ENCODE measurements at places on chromosomes 2 and 18.

DNA sequence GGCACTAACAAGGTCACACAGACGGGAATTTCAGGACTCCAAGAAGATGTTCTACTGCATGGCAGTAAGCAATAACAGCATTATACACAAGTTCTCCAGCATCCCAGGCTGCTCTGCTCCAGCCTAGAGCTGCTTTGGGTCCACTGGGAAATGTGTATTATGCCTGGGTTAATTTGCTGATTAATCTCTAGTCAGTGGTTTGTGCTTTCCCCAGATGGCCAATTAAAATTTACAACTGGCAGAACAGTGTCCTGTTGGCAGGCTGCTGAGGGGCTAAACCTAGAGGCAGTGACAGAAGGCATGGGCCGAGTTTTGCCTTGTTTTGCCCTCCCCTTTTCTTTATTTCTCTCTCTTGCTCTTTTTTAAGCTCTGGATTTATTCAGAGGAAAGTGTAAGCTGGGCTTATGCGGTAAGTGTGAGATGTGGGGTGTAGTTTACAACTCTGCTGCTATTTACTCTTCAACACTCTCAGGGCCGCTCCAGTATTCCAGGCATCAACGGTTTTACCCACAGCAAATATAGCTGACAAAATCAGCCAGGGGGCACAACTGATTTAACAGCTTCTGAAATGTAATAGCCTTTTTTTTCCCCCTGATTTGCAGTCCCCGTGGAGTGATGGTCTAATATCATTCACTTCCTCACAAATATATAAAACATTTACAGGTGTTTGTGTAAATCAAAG is 348.0 kb downstream of the GPD2 start:
- DNase-seq = no peak

GRCh38 chr2:236977852-236978398 is 107.8 kb upstream of the COPS8 start:
- DNase-seq = no peak

DNA sequence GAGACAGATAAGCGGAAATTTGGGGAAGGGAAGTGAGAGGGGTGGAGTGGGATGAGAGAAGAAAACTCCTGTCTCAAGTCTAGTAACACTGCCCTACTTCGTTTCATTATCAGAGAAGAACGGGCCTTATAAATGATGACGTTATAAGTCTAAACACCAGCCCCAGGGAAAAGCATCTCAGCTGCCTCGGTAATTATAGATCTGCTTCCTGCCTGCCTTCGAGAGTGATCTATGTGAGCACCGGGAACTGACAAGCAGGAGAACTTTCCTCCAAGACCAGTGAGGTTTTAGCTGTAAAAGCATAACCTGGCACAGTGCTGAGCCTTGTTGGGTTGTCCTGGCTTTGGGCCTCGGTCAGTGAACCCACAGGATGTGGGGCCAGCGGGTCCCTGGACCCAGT is 227.9 kb upstream of the SIX2 start:
- DNase-seq = no peak

GRCh38 chr2:10174173-10174572 is 51.6 kb downstream of the RRM2 start:
- DNase-seq = no peak

- DNase-seq = no peak
These were observed 94.1 kb downstream of the SH3BP4 start for GRCh38 chr2:235045973-235046343.

- no peak for DNase-seq
These were observed 6.0 kb downstream of the HADHA start for GRCh38 chr2:26238311-26238958.

- DNase-seq = no peak
These were observed 170.4 kb downstream of the C1D start for GRCh38 chr2:67892339-67892846.

DNA sequence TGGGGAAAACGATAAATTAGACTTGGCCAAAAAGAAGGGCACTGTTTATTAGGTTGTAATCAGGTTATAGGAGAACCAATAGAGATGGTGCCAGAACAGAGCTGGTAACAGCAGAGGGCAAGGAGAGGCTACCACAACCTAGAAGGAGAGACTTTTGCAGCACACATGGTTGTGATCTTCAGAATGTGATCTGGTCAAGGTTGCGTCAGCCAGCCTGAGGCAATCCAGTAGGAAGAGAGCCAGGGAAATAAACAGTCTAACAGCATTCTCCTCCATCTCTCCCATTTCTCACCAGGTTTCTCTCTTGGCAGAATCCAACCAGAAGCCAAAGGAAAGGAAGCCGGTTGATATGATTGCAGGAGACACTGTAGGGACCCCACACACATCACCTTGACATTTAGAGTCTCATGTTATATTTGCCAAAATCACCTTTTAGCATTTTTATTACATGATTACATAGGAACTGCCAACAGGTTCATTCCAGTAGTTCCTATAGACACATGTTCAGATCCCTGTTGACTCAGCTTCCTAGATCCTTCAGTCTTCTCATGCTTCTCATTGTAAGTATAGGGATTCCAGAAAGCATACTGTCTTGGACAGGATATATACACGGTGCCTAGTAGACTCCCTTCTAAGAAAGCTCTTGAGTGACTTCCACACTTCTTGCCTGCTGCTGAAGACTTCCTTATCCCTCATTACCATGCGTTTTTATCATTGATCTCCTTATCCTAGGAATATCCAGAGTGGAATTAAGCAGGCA is 17.6 kb upstream of the SPATS2L start:
- no peak for DNase-seq

DNA sequence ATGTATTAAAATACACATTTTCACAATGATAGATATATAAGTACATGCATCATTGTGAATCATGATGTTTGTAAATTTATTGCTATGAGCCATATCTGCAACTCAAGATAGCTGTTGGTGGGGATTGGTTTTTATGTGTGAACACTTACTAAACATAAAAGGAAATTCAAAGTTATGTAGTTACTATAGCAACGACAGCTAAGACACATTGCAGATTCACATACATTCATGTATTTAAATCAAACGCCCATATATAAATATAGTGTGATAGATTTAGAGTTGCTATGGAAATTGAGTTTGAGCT is 65.6 kb downstream of the MAPRE2 start:
- no peak for DNase-seq

DNA sequence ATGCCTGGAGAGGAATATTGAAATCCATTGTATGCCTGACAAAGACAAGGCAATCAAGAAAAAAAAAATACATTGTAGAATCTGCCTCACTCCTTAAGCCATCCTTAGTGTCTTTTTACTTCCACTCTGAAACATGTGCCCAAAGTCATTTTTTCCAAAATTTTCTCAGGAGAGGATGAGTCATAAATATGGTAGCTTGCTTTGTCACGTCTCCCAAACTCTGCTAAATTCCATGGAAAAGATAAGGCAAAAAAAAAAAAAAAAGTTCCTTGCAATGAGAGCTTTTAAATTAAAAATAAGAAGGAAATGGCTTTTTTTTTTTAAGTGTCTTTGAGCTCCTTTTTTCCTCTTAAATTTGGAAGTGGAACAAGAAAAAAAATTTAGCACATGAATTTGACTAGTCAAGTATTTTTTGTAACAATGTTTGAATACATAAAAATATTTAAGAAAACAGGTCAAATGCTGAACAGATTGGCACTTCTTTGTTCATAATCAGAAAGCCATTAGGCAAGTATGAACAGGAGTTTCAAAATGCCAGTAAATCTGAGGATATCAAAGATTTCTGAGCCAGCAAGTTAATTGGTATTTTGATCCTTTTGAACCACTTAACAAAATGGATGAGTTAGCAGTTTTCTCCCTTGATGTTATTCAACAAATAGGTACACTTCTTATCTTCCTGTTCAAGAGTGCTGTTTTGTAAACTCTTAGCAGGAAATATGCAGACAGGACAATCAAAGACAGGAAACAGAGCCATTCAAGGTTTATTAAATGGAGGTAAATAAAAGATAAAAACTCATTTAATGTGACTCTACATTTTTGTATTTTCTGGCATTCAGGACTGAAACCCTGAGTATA is 247.3 kb upstream of the SP5 start:
- no peak for DNase-seq

GRCh38 chr2:56478027-56478426 is 294.2 kb downstream of the CCDC85A start:
- DNase-seq = no peak

GRCh38 chr2:45323344-45323743 is 287.7 kb downstream of the SRBD1 start:
- DNase-seq = no peak

DNA sequence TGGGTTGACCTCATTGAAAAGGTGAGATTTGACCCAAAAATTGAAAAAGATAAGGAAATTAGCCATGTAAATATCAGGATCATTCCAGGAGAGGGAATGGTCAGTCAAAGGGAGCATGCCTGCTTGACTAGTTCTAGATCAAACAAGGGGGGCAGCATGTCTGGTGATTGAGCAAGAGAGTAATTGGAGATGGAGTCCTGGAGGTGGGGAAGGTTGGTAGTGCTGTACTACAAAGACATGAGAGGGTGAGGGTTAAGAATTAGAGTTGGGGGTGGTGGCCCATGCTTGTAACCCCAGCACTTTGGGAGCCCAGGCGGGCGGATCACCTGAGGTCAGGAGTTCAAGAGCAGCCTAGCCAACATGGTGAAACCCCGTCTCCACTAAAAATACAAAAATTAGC is 2.0 kb downstream of the MRPL30 start:
- DNase-seq = no peak

GRCh38 chr2:37767959-37768925 is 96.8 kb upstream of the CDC42EP3 start:
- DNase-seq = no peak

- DNase-seq = no peak
These were observed 155.5 kb upstream of the OTX1 start for GRCh38 chr2:62894966-62895631.

GRCh38 chr2:11505652-11506610 is 27.9 kb upstream of the GREB1 start:
- DNase-seq = no peak

- DNase-seq = no peak
These were observed 334.7 kb upstream of the SLC39A10 start for GRCh38 chr2:195322324-195322723.

GRCh38 chr2:67384123-67384822 is 12.9 kb upstream of the ETAA1 start:
- DNase-seq = no peak

GRCh38 chr2:46570396-46570795 is 91.0 kb downstream of the TMEM247 start:
- DNase-seq = no peak

DNA sequence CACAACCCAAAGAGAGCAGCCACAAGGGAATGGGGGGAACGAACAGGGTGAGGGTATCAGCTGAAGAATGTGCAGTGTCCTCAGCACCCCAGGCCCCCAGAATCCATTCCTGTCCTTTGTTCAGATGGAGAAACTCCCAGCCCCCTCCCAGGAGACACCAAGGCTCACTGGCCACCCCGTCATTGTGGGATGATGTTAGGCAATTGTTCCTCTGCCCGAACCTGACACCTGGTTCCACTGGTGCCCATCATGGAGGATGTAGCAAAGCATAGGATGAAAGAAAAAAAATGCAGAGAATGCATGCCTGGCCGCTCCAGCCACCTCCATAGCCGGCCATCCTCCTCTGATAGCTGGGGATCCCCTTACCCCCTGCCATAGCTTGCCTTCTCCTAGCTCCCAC is 197.3 kb upstream of the TWIST2 start:
- DNase-seq = no peak

DNA sequence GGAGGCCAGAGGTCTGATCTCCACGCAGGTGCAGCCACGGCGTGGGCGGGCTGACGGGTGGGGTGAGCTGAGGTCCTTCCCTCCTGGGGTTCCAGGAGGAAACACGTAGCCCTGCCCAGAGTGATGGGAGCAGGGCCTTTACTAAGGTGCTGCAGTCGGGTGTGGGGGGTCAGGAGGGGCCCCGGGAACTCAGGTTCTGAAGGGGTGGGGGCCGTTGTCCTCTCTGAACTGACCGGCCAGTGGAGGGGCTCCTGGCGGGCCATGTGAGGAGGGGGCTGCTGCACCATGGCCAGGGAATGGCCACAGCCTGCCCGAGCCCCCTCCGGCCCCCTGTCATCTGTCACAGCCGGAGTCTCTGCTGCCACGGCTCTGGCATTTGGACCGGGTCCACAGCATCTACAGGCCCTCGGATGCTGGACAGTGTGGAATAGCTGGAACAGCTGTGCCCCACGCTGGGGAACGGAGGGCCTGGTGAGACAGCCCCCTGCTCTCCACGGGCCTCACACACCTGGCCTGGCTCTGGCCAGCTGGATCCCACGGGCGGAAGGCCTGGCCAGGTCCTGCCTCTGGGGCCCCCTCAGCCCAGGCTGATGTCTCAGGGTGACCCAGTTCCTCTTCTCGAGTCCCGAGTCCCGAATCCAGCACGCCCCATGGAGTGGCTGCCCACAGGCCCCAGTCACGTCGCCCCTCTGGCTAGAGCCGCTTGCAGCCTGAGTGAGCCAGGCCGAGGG is 145.6 kb upstream of the GPC1 start:
- DNase-seq = no peak

- DNase-seq = no peak
These were observed 10.8 kb upstream of the ARHGEF4 start for GRCh38 chr2:130825966-130826253.

DNA sequence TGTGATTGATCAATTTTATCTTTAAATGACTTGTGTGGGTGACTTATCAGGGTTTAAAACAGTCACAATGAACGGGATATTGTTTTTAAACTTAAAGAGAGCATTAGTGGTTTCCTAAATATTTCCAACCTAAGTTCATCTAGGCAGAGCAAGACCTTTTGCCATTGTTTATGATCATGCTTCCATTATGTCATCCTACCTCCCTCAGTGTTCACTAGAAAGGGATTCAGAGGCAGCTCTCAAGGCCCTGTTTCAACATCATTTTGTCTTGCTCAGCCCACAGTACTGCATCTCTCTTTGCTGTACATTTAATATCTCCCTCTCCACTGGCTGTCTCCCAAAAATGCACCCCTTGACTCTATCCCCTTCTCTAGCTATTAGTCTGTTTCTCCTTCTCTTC is 21.5 kb upstream of the PELI1 start:
- no peak for DNase-seq

- no peak for DNase-seq
These were observed 410.8 kb upstream of the LYPD1 start for GRCh38 chr2:133080822-133081221.

DNA sequence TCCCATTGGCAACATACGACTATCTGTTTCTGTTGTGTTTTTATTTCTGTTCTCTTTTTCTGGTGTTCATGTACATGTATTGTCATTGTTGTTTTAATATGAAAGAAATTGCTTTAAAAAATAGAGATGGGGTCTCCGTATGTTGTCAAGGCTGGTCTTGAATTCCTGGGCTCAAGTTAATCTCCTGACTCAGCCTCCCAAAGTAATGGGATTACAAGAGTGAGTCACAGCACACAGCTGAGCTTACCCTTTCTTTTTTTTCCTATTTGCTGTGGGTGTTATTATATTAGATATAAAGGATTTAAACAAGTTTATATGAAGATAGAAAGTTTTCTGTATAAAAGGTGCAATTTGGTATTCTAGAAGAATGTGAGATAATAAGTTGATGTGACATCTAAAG is 554.6 kb downstream of the DSC3 start:
- DNase-seq = no peak
